ENCODE measurements at places on chromosomes 11 and 22.

DNA sequence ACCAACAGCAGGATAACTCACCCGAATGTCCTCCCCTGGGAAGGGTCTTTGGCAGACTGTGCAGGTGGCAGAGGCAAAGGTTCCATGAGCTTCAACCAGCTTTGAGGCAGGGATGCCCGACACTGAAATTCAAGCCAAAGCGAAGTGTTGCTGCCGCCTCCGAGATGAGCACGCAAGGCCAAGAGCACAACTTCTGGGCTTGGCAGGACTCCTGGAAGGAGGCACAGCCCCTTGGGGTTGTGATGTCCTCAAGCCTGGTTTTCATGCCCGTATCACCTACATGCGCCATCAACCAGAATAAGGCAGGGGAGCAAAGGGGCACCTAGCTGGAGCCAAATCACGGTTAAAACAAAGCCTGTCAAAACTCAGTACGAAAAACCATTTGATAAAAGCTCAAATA, 5.7 kb downstream of the SIRT3 start:
- DNase-seq, result no peak

- no peak for DNase-seq
These were observed 5.8 kb downstream of the TSPAN18 start for GRCh38 chr11:44732564-44732963.

GRCh38 chr11:8318536-8318935, 54.9 kb upstream of the LMO1 start:
- DNase-seq, result no peak

GRCh38 chr11:68481579-68482240, 21.2 kb downstream of the PPP6R3 start:
- no peak for DNase-seq

GRCh38 chr11:120001178-120002090, 136.5 kb downstream of the TRIM29 start:
- no peak for DNase-seq
